ENCODE measurements at places on chromosomes 16 and 17. TPM values are rescaled to one million over a fixed set of nuclear protein-coding genes. Genes with fewer than 3 reads are reported as not detected.

KRTAP3-2 gene
- total RNA-seq: not detected

PRSS33 gene
- total RNA-seq: not detected

IRX5 gene
- 4.8 TPM for total RNA-seq

PMFBP1 gene
- total RNA-seq: 0.49 TPM

SLC12A3 gene
- total RNA-seq: not detected

MSLN gene
- total RNA-seq: 72.9 TPM

MMP28 gene
- total RNA-seq: 4.5 TPM

GPR142 gene
- total RNA-seq: not detected

KRT222 gene
- total RNA-seq: 1.6 TPM

RANGRF gene
- 20.9 TPM for total RNA-seq

FAHD1 gene
- total RNA-seq: 29.5 TPM

CDH11 gene
- total RNA-seq: 21.6 TPM

CORO6 gene
- 23.0 TPM for total RNA-seq

GUCY2D gene
- total RNA-seq: 0.49 TPM

CLEC18B gene
- total RNA-seq: 0.20 TPM

KRT36 gene
- not detected for total RNA-seq

CX3CL1 gene
- total RNA-seq: 0.54 TPM

PDILT gene
- total RNA-seq: not detected

AGRP gene
- not detected for total RNA-seq

FOXK2 gene
- 70.3 TPM for total RNA-seq

LGALS3BP gene
- 339 TPM for total RNA-seq

ESRP2 gene
- 41.7 TPM for total RNA-seq

KRT16 gene
- total RNA-seq: 208 TPM

CACNG3 gene
- not detected for total RNA-seq

ZNF469 gene
- under 0.01 TPM for total RNA-seq

NOTUM gene
- not detected for total RNA-seq

MYLK3 gene
- not detected for total RNA-seq

SPEM3 gene
- total RNA-seq: not detected

NTN3 gene
- total RNA-seq: 0.04 TPM

OTOP3 gene
- not detected for total RNA-seq

ATAD5 gene
- total RNA-seq: 9.2 TPM
